ENCODE measurements at places on chromosomes 16 and 17.

DNA sequence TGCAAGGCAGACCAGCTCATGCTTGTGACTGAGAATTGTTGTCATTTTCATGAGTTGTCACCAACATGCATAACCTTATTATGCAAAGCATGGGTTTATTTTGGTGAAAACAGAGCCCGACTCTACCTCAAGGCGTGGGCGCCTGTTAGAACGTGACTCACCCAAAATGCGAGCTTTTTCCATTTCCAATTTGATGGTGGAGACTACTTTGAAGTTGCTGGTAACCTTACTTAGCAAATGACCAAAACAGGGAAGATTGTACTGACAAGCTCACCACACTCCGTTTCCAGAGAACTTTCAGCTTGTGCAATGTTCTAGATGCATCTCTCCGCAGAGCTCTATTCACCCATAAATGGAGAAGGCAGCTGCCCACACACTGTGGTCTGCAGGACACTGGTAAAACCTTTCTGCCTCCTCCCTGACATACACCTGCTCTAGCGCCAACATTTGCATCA, 284.5 kb downstream of the MAF start:
- DNase-seq: no peak

DNA sequence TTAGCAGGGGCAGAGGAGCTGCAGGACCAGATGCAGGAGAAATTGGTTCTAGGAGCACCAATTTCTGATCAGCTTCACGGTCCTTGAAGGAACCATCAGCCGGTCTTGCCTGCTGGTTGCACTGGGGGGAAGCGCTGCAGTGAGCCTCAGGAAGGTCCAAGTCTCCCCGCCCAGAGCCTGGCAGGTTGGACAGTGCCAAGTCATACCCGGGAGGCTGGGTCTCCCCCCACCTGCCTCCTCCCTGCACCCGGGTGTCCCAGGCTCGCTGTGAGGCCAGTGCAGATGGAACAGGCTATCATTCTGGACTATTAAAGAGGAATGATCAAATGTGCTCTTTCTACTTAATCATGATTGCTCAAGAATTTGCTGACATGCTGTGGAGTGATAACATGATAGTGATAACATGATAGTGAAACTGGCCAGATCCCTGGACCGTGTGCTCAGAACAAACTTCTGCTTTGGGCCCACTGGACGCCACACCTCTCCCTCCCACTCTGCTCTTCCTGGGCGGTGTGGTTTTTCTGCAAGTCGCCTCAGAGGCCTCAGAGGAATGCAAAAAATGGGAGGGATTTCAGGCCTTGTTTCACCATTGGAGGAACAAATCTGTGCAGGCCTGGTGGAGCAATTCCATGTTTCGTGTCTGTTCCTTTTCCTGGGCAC, 236.0 kb downstream of the IRF8 start:
- no peak for DNase-seq

- no peak for DNase-seq
Measured at GRCh38 chr16:48911700-48912099, 301.7 kb upstream of the N4BP1 start.

DNA sequence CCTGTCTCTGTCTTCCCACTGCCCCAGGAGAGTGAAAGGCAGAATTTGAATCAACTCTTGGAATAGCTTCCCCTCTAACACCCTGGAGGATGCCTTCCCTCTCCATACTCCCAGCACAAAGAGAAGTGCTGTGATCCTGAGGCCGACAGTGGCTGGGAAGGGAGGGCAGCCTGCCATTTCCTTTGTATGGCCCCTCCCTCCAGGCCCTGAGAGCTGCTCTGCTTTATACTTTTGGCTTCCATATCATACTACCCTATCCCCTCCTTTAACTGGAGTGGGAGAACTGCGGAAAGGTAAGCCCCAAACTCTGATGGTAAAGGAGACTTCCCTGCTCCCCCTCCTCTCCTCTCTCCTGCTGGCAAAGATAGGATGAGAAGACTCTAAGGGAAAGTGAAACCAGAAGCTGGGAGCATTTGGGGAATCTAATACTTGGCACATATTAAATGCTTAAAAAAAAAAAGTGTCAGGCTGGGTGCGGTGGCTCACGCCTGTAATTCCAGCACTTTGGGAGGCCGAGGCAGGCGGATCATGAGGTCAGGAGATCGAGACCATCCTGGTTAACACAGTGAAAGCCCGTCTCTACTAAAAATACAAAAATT, 4.1 kb upstream of the MED24 start:
- DNase-seq: no peak

- DNase-seq: no peak
Measured at GRCh38 chr16:4918781-4919251, 18.1 kb downstream of the PPL start.

GRCh38 chr17:17172001-17172939, 33.9 kb downstream of the PLD6 start:
- no peak for DNase-seq

DNA sequence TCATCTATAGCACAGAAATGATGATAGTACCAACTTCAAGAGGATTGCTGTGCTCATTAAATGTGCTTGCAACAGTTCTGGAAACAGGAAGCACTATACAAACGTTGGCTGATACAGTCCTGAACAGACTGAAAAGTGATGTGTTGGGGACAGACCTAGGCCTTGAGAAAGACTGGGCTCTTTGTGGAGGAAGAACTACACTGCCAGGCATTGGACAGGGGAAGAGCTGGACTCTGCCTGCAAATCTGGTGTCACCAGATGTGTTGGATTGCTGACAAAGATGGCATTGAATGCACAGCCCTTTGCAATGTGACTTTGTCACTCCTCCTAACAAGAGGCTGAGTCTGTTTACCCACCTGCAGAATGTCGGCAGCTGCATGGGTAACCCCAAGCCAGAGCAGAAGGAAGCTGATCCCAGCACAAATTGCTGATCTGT, 12.4 kb upstream of the ST6GALNAC2 start:
- DNase-seq: peak; percentile 50

DNA sequence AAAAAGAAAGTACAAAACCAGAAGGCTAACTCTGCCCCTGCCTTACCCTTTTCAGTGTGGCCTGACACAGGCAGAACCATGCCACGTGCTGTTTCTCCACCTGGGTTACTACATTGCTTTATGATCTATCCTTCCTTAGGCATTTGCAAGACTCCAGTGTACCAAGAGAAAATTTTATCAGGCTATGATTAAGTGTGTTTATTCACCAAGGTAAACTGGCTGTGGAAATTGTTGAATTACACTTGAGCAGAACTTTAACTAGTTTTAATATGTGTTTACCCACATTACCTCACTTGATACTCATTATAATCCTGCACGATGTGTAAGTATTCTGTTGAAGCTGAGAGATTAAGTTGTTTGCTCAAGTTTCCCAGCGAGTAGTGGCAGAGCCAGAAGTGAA, 129.7 kb upstream of the MYOCD start:
- DNase-seq: no peak

DNA sequence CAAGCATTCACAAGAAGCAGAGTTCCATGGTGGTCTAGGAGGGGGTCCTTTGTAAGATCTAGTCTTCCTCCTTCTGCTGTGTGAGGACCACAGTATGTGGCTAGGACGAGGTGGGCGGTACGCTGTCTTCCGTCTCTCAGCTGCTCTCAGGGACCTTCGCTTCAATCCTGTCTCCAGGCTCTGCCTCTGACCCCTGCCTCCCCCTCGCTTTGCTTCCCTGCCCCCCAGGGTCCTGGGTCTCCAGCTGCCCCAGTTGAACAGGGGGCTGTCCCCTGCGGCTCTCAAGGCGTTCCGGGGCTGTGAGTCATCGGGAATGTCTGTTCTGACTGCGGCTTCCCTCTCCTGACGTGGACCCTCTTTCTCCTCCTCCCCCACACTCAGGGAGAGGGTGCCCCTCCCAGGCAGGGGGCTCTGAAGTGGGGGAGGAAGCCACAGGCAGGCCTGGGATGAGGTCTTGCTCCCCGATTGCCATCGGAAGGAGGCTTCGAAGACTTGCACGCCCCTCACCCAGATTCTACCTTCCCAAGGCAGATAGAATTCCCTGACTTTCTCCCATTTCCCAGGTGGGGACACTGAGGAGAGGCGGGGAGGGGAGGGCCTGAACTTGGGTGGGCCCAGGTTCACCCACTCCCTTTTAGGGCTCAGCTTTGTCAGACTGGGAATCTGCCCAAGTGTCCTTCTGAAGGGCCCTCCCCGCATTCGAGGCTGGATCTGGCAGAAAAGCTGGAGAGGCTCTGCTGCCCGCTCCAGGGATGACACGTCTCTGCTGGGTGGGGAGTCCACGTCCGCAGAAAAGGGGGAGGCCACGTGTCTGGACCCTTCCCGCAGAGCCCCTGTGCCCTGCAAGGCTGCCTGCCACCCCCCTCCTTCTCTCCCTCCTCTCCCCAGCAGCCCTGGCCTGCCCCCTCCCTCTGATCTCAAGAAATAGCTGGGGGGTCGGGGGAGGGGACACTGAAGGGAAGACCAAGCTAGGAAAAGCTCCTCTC, 9.1 kb upstream of the COL1A1 start:
- DNase-seq: no peak

GRCh38 chr16:48435906-48436305, 50.7 kb upstream of the SIAH1 start:
- DNase-seq: no peak

Measured in CD4-positive, alpha-beta T cell treated with Interleukin-15 for 1 hour (primary cell).